ENCODE measurements at places on chromosomes 1 and 21. TPM values are rescaled to one million over a fixed set of nuclear protein-coding genes. Genes with fewer than 3 reads are reported as not detected.
A peak's percentile ranks its signal among the peaks of the same experiment; 100 is the strongest.

The OR2T29 gene
- total RNA-seq, result not detected

The RAD54L gene
- total RNA-seq, result 48.1 TPM

The ZNF593OS gene
- not detected for total RNA-seq

The ARHGAP29 gene
- total RNA-seq, result 6.9 TPM

The ROR1 gene
- total RNA-seq, result 94.3 TPM

The AMY1C gene
- total RNA-seq, result not detected

The WNT3A gene
- 0.12 TPM for total RNA-seq

The PPIAL4G gene
- total RNA-seq, result not detected

The ACKR1 gene
- not detected for total RNA-seq

DNA sequence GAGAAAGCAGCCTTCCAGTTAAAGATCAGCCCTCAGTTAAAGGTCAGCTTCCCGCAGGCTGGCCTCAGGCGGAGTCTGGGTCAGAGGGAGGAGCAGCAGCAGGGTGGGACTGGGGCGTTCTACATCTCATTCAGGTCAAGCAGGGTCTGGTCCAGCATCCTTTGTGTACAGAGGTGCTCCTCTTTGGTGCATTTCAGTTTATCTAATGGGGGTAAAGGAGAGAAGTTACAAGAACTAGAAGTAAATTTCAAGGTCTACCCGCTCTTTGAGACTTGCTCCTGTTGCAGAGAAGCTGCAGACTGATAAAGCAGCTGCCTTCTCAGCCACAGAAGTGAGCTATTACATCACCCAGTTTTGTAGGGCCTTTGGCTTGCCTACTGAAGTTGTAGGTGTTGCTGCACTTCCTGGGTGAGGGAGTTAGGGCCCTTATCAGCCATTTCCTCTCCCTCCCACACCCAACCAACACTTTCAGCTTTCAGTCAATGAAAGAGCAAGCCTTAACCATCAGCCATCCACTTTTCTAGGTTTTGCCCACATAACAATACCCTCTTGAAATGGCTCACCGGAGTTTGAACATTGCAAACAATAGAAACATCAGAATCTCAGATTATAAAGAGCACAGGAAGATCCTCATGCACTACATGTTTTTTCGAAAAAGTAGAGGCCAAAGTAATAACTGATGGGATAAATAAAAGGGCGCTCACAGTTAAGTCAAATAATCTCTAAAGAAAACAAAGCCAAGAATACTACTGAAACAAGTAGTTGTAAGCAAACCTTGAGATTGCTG, 2.8 kb upstream of the NUP210L start:
- H3K27ac ChIP-seq, result peak overlapping the region; percentile 81
- peaks cover 11% of the 10 kb centered on the region for H3K4me1 ChIP-seq
- H3K36me3 ChIP-seq, result peaks cover 64% of the 10 kb centered on the region
- DNase-seq, result no peak

DNA sequence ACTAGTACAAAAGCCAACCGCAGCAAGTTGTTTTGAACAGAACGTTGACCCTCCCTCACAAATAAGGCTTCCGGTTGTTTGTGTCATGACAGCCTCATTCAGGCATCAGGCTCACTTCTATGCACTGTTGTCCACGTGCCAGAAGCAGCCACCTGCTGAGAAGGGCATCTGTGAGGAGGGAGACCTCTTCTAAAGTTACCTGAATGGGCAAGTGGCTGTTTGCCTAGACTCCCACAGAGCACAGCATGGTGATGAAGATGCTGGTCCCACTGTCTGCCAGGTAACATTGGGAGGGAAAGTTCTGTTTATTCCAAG, 176.1 kb downstream of the CLIC6 start:
- no peaks in the 10 kb centered on the region for H3K36me3 ChIP-seq
- H3K4me3 ChIP-seq, result no peak overlapping the region
- DNase-seq, result no peak
- H3K4me1 ChIP-seq, result peaks cover 18% of the 10 kb centered on the region

GRCh38 chr1:170146720-170147263, 1.0 kb downstream of the NTMT2 start:
- DNase-seq, result no peak
- H3K27ac ChIP-seq, result no peak overlapping the region
- H3K4me1 ChIP-seq, result peaks cover 18% of the 10 kb centered on the region
- H3K4me3 ChIP-seq, result no peak overlapping the region
- peaks cover 29% of the 10 kb centered on the region for H3K27me3 ChIP-seq

DNA sequence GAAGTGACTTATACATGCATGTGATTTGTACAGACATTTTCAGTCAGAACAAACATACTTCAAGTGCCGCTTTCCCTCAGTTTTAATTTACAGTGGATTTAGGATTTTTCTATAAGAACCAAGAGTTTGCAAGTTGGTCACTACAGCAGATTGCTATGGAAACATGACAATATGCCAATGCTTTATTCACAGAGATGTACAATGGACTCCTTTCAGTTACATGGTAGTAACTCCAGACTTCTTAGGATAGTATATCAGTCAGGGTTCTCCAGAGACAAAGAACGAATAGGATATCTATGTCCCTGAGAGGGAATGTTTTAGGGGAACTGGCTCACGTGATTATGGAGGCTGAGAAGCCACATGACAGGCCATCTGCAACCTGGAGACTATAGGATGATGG, 27.4 kb downstream of the IFI44 start:
- H3K27ac ChIP-seq, result no peak overlapping the region
- H3K4me1 ChIP-seq, result no peaks in the 10 kb centered on the region
- no peaks in the 10 kb centered on the region for H3K27me3 ChIP-seq
- H3K36me3 ChIP-seq, result no peaks in the 10 kb centered on the region
- no peak overlapping the region for H3K4me3 ChIP-seq
- no peak for DNase-seq

GRCh38 chr1:55706397-55706796, 491.2 kb upstream of the USP24 start:
- H3K4me1 ChIP-seq, result peaks cover 18% of the 10 kb centered on the region
- no peak overlapping the region for H3K4me3 ChIP-seq
- DNase-seq, result no peak
- H3K36me3 ChIP-seq, result no peaks in the 10 kb centered on the region

DNA sequence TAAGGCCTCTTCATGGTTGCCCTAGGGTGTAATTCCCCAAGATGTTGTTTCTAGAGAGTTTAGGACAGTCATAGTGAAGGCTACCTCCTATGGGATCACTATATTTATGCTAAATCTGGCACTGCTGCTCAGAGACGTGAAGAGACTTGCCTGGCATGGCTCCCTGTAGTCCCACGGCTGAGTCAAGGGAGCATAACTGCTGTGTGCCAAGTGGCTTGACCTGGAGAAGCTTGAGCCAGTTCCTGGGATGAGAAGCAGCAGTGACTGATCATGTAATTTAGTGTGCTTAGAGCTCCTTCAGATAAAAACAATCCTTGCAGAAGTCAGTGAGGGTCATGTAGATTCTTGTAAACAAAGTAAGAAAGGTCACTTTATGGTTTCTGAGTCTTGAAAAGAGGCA, 68.9 kb upstream of the TSPAN2 start:
- H3K4me3 ChIP-seq, result no peak overlapping the region
- H3K4me1 ChIP-seq, result no peaks in the 10 kb centered on the region
- H3K36me3 ChIP-seq, result no peaks in the 10 kb centered on the region

- peak; percentile 66 for DNase-seq
- H3K4me3 ChIP-seq, result no peak overlapping the region
- no peaks in the 10 kb centered on the region for H3K36me3 ChIP-seq
- no peaks in the 10 kb centered on the region for H3K27me3 ChIP-seq
- no peaks in the 10 kb centered on the region for H3K4me1 ChIP-seq
Observed at GRCh38 chr21:35963920-35964451, 96.3 kb downstream of the SETD4 start.

DNA sequence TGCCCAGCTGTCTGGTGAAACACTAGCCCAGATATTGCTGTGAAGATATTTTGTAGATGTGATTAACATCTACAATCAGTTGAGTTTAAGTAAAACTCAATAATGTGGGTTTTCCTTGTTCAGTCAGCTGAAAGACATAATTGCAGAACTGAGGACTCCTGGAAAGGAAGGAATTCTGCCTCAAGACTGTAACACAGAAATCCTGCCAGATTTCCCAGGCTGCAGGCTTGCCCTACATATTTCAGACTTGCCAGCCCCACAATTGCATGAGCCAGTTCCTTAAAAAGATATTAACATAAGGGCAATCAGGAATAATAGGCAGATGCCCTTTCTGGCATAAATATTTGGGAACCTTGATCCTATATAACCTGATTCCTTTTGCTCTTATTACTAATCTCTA, 14.2 kb upstream of the NIBAN1 start:
- no peak for DNase-seq
- H3K27me3 ChIP-seq, result no peaks in the 10 kb centered on the region
- H3K4me1 ChIP-seq, result no peaks in the 10 kb centered on the region
- H3K27ac ChIP-seq, result no peak overlapping the region
- no peaks in the 10 kb centered on the region for H3K36me3 ChIP-seq
- H3K4me3 ChIP-seq, result no peak overlapping the region

- peaks cover 10% of the 10 kb centered on the region for H3K36me3 ChIP-seq
- no peak overlapping the region for H3K4me3 ChIP-seq
- H3K27me3 ChIP-seq, result no peaks in the 10 kb centered on the region
- H3K4me1 ChIP-seq, result peaks cover 9% of the 10 kb centered on the region
- no peak for DNase-seq
- no peak overlapping the region for H3K27ac ChIP-seq
Observed at GRCh38 chr1:151342569-151342968, 4.5 kb downstream of the RFX5 start.

GRCh38 chr1:13816016-13816760, 116.2 kb downstream of the PRDM2 start:
- DNase-seq, result no peak
- no peaks in the 10 kb centered on the region for H3K36me3 ChIP-seq
- no peak overlapping the region for H3K4me3 ChIP-seq
- H3K27me3 ChIP-seq, result no peaks in the 10 kb centered on the region
- no peak overlapping the region for H3K27ac ChIP-seq

- no peaks in the 10 kb centered on the region for H3K4me1 ChIP-seq
- no peaks in the 10 kb centered on the region for H3K27me3 ChIP-seq
- H3K36me3 ChIP-seq, result no peaks in the 10 kb centered on the region
- H3K27ac ChIP-seq, result no peak overlapping the region
Observed at GRCh38 chr1:16433030-16433429, 4.2 kb downstream of the SPATA21 start.

DNA sequence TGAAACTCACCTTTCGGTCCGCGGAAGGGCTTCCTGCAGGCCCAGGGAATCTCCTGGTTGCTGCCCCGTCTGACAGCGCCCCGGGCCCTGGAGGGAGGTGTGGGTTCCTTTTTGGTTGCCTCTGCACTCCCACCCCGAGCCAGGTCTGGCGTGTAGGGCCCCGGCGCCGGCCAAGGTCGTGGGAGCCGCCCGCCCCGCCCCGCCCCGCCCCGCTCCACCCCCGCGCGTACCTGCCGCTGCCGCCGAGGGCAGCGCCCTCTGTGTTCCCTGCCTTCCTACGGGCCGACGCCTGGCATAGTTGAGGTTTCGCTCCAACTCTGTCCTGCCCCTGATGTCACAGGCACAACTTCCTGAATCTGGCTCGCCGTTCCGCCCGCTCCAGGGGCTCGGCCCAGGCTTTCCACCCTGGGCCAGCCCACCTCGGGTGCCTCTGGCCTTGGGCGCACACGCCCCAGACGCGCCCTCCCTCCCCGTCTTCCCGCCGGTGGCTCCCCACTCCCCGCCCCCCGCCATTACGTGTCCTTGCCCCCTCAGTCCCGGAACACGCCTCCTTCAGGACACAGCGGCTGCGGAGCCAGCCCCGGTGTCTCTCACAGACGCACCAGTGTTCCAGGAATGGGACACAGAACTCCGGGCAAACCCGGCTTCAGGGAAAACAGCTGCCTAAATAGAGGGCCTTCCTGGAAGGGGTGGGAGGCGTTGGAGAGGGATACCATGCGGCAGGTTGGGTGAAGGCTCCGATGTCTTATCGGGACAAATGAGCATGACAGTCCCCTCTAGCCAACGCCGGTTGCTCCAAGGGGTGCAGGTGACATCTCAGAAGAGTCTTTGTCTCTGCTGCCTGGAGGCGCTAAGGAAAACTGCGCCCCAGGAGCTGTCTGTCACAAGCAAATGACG, at the start of gene KIAA0040:
TSS of gene KIAA0040 (minus strand) at position 147 of the 897 bp plus-strand sequence. CDS start 31,763 bp downstream, outside the sequence.
- H3K27me3 ChIP-seq, result peaks cover 31% of the 10 kb centered on the region
- no peaks in the 10 kb centered on the region for H3K36me3 ChIP-seq
- DNase-seq, result peak; percentile 74
- H3K4me1 ChIP-seq, result peaks cover 11% of the 10 kb centered on the region
- no peak within 1 kb of the TSS for H3K27ac ChIP-seq

DNA sequence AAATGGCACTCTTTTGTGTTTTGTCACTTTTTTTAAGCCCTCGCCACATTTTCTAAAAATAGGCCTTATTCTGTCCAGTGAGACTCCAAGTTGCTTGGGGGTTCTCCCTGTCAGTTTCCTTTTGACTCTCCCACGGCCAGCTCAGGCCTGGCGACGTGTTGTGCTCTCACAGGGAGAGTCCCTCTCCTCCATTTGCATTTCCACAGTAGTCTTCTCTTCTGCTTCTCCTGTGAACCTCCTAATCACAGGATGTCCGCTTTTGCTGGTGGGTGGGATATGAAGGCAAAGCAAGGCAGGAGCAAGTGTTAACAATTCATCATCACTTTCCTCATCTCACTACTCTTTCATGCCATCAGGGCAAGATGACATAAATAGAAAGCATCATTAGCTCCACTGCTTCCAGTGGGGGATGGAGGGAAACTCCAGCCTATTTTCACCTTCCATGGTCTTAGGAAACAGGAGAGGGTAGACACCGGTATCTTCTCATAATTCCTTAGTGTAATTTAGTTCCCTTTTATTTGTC, 99.8 kb downstream of the INTS7 start:
- no peak overlapping the region for H3K27ac ChIP-seq
- no peak for DNase-seq
- no peaks in the 10 kb centered on the region for H3K36me3 ChIP-seq
- no peaks in the 10 kb centered on the region for H3K27me3 ChIP-seq
- peaks cover 4% of the 10 kb centered on the region for H3K4me1 ChIP-seq

- H3K4me1 ChIP-seq, result peaks cover 4% of the 10 kb centered on the region
- H3K4me3 ChIP-seq, result no peak overlapping the region
- H3K36me3 ChIP-seq, result no peaks in the 10 kb centered on the region
- H3K27ac ChIP-seq, result 0 out of 2 replicates have a peak overlapping the region, but pooled peaks have one; percentile 26
- H3K27me3 ChIP-seq, result no peaks in the 10 kb centered on the region
Observed at GRCh38 chr1:22413799-22414198, 37.9 kb upstream of the ZBTB40 start.

GRCh38 chr1:30272277-30273020, 450.9 kb downstream of the MATN1 start:
- no peaks in the 10 kb centered on the region for H3K36me3 ChIP-seq
- no peaks in the 10 kb centered on the region for H3K4me1 ChIP-seq
- no peak for DNase-seq

DNA sequence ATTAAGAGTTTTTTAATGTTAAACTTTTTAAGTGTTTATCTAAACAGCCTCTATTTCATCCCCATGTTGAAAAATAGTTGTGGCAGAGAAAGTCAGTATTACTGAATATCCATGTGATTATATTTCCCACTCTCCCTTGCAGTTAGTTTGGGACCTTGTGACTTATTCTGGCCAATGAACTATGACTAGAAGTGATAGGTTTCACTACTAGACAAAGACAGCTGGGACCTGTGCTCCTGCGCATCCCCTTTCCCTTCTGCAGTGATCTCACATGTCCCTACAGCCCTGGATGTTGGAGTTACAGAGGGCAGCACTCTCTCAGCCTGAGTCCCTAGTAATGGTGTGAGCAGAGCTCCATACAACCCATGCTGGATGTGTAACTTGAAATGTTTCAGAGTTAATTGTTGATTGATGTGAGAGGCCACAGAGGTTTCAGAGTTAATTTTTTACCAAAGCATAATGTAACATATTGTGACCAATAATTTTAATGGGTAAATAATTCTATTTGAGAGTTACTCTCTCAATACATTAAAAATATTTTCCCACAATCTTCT, 18.7 kb upstream of the SAMD13 start:
- no peak overlapping the region for H3K27ac ChIP-seq
- H3K27me3 ChIP-seq, result no peaks in the 10 kb centered on the region
- H3K36me3 ChIP-seq, result no peaks in the 10 kb centered on the region
